WERI-Rb-1 (cell line): ENCODE measurements at places on chromosomes 3 and 15.
A peak's percentile ranks its signal among the peaks of the same experiment; 100 is the strongest.

- no peak for DNase-seq
Observed at GRCh38 chr3:194084284-194084683, 51.7 kb upstream of the HES1 start.

DNA sequence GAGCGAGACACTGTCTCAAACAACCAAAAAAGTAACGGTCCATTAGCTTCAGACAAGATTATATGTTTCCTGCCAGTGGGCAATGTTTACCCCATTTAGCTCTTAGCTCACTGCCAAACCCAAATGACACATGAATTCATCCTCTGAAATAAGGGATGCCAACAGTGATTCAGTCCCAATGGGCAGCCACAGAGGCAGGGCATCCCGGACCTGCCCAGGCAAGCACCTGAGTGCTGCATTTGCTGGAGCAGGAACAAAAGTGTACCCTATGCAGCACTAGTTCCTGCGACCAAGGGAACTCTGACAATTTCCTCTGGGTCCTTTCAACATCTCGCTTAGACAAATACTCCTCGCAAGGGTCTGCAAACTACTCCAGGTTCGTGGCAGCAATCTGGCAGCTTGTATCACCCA, 8.0 kb downstream of the IP6K2 start:
- no peak for DNase-seq

DNA sequence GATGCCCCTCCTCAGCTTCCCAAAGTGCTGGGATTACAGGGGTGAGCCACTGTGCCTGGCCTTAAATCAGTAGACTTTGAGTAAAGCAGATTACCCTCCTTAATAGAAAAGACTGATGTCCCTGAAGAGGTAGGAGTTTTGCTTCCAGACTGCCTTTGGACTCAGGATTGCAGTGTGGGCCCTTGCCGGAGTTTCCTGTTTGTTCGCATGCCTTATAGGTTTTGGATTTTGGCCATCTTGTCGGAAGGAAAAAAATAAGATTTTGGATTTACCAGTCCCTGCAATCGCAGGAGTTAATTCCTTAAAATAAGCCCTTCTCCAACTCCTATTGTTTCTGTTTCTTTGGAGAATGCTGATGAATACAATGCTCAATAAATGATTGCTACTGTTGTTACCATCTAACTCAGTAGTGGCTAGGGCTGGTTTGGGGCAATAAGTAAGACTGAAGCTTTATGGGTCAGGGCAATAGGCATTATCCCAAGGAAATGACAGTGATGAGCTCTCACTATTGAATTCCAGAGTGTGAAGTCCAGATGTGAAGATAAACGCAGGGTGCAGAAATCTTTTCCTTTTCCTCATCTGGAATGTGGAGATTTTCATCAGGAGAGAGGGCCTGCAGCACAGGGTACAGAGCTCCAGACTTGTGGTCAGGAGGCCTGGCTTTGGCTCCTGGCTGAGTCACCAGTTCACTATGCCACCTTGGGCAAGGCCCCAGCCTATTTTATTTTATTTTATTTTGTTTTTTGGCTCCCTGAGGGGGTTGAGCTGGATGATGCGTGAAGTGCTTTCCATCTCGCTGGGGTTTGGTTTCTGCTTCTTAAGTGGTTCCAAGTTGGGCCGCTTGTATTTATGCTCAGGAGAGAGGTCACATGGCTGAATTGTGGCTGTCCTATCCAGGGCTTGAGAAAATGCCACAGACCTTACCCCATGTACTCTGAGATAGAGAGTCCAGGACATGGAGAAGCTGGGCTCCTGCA, 25.3 kb downstream of the FOXL2 start:
- peak; percentile 24 for DNase-seq

DNA sequence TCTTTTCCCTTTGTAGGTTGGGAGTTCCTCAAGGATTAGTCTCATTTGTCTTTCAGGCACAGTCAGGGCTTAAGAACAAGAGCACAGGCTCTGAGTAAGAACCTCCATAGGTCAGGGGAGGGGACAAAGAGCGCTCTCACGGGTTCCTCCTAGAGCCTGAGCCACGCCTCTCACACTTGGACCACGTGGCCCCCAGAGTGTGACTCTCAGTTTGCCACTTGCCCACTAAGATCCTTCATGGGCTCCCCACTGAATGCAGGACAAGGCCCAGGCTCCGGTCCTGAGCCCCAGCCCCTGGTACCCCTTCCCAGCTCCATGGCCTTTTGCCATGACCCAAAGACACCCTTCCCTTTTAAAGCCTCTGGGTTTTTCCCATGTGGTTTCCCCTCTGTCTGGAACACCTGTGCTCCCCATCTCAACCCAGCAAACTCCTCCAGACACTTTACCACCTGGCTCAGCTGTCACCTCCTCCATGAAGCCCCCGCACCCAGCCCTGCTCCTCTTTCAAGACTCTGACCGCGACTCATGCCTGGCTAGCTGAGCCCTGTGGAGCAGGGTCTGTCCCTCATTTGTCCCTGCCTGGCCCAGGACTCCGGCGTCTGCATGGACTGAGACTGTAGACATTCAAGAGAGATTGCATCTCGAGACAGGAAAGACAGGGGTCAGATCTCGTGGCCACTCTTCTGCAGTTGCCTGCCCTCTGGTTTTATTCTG, 32.7 kb downstream of the IQSEC1 start:
- DNase-seq: peak; percentile 82

DNA sequence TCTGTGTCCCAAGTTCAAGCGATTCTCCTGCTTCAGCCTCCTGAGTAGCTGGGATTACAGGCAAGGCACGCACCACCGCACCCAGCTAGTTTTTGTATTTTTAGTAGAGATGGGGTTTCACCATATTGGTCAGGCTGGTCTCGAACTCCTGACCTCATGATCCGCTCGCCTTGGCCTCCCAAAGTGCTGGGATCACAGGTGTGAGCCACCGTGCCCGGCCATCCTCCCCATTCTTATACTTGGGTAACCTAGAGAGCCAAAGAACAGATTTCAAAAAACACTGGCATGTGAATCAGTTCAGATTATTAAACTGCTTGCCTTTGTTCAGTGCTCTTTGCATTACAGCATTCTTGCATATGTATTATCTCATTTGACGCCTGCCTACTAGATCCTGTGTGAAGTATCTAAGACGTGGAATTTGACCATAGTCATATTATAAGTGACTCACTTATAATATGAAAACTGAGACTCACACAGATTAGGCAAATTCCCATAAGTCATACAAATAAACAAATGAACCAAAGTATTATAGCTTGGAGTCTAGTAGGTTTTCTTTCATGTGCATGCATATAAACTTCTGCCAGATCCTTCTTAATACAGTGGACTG, 123.5 kb downstream of the UNC13C start:
- DNase-seq: no peak

DNA sequence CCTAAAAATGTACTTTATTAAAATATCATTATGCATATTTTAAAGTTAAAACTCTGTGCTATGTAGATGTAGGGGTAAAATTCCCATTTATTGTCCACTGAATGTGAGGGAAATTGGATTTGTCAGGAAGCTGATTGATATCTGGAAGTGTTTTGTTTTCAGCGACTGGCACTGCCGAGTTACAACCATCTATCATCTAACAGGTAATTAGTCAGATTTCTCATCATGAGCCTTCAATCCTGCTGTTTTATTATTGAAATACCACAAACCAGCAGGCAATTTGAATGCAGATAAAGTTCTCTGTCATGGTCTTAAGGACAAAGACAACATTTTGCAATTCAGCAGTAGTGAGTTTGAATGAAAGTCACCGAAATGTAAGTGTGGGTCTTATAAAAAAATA, 40.5 kb downstream of the ZIC1 start:
- no peak for DNase-seq

DNA sequence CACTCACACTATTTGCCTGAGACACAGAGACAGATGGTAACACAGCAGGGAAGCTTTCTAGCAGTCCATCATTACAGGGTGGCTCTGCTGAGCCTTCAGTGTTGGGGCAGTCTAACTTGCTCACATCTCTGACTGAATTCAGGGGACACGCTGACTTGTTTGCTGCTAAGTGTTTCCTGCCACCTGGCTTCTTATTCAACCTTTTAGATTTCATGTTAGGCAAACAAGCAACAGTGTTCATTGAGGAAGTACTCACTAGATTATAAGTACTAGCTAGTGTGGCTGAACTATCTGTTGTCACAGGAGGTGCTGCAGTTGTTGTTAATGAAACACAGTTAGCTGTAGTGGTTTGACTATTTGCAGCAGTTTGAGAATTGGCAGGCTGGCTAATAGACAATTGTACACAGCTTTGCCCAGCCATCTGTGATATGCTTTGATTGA, 37.3 kb downstream of the USF3 start:
- peak; percentile 41 for DNase-seq

DNA sequence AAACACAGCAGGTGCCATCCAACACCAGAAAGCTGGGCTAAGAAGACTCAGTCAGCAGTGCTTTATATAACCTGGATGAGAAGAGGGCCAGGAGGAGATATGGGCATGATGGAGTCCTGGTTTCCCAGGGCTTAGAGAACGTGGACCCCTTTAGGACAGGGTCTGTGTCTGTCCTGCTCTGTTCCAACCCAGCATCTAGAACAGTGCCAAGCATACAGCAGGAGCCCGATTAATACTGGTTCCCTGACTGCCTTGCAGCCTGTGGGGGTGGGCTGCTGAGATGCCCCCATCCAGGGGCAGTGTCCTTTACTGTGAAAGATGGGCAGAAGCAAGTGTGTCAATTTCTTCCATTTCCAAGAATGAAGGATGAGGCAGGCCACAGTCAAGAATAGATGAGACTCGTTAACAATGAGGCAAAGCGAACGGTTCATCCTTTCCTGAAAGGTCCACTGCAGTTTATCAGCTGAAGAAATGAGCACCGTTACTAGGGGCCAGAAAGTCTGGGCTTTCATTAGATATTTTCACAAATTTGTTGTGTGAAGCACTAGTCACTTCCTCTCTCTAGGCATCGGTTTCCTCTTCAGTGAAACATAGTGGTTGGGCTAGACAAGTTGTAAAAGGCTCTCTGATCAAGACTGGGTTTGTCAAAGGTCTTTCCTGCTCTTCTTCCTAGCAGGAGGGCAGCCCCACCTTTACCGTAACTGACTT, 72.0 kb upstream of the HERC1 start:
- DNase-seq: no peak
